ENCODE measurements at places on chromosomes 1 and 21.

GRCh38 chr1:200495901-200496300 is 86.1 kb upstream of the ZNF281 start:
- DNase-seq = no peak

DNA sequence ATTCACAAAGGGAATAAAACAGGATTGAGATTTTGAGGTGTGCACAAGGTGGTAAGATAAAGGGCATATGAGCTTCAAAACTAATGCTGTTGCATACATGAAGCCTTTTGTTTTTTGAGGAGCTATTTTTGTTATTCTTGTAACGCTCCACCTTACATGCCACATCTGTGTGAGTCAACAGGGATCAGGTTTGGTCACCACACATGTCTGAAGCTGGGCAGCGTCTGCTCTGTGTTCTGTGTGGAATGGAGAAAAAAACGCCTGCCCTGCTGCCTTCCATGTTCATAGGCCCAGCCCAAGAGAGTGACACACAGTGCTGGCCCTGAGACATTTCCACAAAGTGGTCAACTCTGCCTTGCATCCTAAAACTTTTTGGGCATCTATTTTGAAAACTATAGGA is 67.7 kb downstream of the MPZL1 start:
- no peak for DNase-seq

DNA sequence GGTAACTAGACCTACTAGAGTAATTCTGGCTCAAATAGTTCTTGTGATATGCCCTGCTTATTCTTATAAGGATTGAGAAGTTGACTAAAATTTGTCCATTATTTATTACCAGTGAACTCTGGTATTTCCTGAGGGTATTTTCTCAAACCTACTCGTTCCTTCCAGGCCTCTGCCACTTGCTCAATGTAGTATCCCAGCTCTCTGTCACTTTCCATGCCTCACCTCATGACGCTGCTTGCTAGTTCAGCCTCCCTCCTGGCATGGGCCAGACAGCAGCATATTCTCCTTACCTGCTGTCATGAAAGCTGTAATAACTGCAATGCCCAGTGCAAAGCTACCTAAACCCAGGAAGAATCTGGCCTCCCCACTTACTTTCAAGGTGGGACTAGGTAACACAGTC is 602.9 kb upstream of the ADAMTS5 start:
- DNase-seq = no peak

GRCh38 chr1:219993554-219994433 is 52.5 kb downstream of the EPRS1 start:
- no peak for DNase-seq

DNA sequence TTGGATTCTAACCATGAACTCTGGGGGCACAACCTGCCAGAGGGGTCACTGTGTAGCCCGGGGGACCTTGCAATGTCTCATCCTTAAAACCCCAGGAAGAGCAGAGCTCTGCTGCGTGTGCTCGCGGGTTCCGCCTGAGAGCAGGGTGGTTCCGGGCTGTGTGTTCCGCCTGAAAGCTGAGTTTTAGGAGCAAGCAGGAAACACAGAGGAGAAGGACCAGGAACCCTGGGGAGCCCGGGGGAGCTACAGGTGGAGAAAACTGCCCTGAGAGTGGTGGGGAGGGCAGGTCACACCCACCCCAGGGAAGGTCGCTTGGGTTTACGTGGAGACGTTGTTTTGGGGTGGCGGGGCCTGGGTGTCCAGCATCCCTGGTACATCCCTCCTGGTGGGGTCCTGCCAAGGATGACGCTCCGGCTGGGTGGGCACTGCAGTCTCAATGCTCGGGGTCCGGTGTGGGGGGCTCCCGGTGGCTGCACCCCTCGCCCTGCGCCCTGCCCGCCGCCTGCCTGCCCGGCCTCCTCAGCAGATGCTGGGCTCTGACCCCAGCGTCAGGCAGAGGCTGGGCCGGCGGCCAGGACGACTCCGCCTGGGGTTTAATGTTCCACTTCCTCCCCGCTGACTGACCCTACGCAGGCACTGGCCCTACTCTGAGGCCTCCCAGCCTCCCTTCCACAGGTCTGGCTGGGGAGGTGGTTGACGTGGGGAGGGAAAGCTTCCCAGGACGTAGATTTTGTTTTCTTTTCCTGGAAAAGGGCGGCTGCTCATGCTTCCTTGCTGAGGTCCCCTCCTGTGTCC is 17.3 kb upstream of the C1orf159 start:
- no peak for DNase-seq

GRCh38 chr1:40876436-40876761 is 14.2 kb upstream of the CITED4 start:
- no peak for DNase-seq

DNA sequence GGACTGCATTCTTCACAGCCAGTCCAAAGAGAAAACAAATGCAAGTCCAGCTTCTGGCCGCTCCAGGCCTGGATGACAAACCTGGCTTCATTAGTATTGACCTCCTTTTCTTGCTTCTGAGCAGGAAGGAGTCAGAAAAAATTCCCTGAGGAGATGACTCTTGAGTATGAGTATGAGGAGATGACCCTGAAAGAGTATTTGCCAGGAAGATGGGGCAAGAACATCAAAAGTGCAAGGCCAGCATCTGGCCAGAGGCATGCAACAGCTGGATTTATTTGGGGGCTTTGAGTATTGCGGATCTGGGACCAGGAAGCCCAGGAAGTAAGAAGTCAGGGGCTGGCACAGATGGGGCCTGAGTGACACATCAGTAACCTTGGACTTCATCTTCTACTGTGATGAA is 113.9 kb downstream of the GLIS1 start:
- DNase-seq = no peak

DNA sequence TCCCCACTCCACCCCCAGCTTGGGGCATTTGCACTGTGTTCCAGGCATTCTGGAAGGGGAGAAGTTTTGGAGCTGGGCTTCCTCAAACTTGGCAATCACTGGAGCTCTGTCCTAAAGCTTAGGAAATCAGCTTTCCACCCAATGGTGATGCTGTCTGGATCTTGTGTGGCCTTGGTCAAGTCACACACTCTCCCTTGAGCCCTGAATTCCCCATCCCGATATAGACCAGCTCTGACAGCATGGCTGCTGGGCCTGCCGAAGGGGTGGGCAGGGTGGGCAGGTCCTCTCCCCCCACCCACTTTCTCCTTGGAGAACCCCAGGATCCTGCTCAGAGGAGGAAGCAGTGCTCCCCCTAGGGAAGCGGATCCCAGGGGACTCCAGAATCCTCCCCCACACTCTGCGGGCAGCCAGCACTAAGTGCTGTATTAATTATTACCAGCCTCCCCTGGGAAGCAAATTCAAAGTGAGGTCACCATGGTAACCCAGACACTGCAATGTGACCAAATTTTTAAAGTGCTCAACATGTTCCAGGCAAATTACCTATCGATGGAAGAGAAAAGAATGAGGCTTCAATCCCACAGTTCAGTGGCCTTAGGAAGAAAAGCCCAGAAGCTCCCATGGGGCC is 21.3 kb upstream of the LDLRAP1 start:
- no peak for DNase-seq

- no peak for DNase-seq
Observed at GRCh38 chr1:46410156-46411009, 16.3 kb downstream of the FAAH start.

- DNase-seq = no peak
Observed at GRCh38 chr1:160883581-160884513, 1.1 kb downstream of the ITLN1 start.

- DNase-seq = no peak
Observed at GRCh38 chr1:19338323-19338762, 26.2 kb downstream of the SLC66A1 start.

- no peak for DNase-seq
Observed at GRCh38 chr1:12279728-12280464, 50.1 kb downstream of the VPS13D start.

DNA sequence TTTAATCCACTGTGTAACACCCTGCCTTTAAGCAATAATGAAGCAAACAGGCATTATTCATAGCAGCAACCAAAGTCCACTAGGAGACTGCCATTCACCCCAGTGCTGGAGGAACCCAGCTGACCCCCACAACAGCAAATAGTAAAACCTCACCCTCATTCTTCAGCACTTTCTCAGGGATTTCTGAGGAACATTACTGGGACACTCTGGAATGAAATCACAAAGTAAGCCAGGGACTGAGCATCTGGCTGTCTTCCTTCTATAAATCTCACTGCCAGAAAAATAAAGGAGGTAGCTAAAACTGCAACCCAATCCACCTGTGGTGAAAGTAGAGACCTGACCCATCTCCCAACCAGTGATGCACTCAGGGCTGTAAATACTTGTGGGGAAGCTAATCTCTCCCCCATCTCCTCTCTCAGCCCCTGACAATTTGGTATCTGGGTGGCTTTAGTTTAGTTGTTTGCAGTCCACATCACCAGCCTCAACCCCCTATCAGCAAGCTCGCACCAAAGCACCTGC is 47.1 kb downstream of the COL6A1 start:
- DNase-seq = no peak

- no peak for DNase-seq
Observed at GRCh38 chr1:185345913-185346720, 29.1 kb upstream of the IVNS1ABP start.

DNA sequence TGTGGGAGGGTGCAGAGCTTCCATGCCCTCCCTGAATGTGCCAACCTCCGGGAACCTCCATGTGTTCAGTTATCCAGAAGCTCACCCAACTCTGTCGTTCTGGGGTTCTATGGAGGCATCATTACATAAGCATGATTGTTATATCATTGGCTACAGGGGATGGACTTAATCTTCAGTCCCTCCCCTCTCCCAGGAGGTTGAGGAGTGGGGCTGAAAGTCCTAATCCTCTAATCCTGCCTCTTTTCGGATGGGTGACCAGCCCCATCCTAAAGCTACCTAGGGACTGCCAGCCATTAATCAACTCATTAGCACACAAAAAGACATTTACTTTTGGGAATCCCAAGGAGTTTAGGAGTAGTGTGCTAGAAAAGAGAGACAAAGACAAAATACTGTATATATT is 32.0 kb upstream of the PSEN2 start:
- DNase-seq = no peak

DNA sequence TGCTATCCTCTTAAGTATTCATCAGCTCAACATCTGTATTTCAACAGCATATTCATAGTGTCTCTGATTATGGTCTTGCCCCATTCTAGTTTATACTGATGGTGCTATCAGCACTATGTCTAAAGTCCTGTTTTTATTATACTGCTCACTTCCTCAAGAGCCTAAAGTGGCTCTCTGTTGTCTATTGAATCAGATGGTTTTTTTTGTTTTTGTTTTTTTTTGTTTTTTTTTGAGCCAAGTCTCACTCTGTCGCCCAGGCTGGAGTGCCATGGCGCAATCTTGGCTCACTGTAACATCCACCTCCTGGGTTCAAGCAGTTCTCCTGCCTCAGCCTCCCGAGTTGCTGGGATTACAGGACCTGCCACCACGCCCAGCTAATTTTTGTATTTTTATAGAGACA is 6.1 kb downstream of the STX12 start:
- DNase-seq = no peak

- DNase-seq = no peak
Observed at GRCh38 chr1:53430261-53430660, 28.9 kb upstream of the DMRTB1 start.

DNA sequence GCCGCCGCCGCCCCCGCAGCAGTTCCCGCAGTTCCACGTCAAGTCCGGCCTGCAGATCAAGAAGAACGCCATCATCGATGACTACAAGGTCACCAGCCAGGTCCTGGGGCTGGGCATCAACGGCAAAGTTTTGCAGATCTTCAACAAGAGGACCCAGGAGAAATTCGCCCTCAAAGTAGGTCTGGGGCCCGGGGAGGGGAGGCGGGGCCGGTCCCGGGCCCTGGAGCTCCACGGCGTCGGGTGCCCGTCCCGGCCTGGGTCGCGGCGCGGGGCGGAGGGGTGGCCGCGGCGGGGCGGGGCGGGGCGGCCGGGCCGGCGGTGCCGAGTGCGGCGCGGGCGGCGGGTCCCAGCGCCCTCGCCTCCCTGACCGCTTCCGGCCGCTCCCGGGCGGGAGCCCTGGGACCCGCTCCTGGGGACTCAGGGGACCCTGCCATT is 646 bp downstream of the MAPKAPK2 start:
- no peak for DNase-seq

DNA sequence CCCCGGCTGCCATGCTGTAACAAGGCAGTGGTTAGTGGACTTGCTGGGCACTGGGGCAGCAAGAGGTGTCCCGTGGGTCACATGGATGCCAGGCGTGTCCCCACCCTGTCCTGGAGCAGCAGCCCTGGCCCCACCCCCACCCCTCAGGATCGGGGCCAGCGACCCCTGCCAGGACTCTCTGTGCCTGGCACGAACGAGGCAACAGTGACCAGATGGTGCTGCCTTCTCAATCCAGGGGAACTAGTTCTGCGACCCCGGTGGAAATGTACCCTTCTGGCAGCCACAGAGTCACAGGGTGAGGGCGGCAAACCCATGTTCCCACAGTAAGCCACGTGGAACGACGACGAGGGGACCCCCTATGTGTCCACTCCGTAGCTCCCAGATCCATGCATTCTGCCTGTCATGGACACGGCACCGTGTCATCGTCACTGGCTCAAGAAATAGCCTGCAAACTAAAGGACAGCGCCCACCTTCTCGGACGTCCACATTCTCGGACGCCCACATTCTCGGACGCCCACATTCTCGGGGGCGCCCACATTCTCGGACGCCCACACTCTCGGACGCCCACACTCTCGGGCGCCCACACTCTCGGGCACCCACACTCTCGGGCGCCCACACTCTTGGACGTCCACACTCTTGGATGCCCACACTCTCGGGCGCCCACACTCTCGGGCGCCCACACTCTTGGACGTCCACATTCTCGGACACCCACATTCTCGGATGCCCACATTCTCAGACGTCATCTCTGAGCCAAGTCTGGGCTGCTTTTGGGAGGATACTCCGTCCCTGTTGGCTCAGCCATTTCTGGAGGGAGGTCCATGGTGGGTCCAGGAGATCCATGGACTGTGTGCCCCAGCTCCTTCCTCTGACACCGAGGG is 19.6 kb upstream of the ACTRT2 start:
- DNase-seq = no peak

- DNase-seq = peak; percentile 44
Observed at GRCh38 chr1:2529784-2530512, at the start of gene HES5. TSS of gene HES5 (minus strand) at chr1:2530263. CDS start at chr1:2530164, 99 bp downstream.

GRCh38 chr1:20361805-20362381 is 71.2 kb downstream of the VWA5B1 start:
- peak; percentile 51 for DNase-seq

- no peak for DNase-seq
Observed at GRCh38 chr1:180366371-180367068, 135.9 kb downstream of the ACBD6 start.

- DNase-seq = no peak
Observed at GRCh38 chr21:46392921-46393320, 65.8 kb upstream of the DIP2A start.

DNA sequence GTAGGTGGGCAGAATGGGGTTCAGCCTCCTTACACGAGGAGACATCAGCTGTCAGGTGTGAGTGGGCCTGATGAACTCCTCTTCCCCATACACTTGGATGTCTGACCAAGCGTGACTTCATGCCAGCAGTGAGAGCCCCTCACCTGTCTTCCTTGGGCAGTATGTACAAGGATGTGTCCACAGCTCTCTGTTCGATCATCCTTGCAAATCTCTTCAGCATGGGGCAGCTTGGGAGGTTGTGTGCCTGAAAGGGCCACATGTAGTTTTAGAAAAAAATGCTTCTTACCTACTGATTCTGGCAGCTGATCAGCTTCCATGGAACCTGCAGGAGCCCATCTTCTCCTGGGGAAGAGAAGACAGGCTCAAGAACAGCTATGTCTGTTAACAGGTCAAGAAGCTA is 18.0 kb downstream of the ACP6 start:
- peak; percentile 23 for DNase-seq

All from NCI-H187 (cell line).